ENCODE measurements at places on chromosomes 7 and 10.

DNA sequence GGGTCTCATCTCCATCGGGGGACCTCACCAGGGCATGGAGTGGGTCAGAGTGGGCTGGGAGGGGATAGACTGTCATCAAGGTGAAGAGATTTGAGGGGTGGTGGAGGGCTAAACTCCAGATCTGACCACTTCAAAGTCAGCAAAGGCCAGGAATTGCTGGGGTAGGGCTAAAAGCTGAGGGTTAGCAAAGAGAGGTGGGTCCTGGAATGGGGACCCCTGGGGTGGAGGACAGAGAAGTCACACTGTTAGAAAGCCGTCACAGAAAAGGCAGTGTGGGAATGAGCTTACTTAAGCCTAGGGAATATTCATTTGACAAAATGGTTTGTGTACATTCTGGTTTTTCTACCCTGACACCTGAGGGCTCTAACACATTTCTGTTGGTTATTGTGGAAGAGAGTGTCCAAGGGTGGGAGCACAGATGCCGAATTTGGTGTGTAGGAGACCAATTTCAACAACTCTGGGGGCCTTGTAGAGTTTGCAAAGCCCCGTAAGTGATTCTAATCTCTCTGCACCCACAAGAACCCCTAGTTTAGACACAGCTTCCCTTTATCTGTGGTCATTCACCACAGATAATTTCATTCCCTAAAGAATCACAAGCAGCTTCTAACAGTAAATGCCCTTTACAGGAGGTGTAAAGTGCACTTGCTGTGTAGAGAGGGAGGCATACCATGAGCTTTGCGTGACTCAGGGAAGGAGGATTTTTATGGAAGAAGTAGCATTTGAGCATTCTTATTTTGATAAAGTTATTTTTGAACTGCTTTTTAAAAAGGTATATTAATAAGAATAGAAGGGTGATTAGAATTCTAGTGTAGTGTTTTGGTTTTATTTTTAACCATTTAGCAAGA, 6.4 kb downstream of the FBH1 start:
- DNase-seq, result no peak

DNA sequence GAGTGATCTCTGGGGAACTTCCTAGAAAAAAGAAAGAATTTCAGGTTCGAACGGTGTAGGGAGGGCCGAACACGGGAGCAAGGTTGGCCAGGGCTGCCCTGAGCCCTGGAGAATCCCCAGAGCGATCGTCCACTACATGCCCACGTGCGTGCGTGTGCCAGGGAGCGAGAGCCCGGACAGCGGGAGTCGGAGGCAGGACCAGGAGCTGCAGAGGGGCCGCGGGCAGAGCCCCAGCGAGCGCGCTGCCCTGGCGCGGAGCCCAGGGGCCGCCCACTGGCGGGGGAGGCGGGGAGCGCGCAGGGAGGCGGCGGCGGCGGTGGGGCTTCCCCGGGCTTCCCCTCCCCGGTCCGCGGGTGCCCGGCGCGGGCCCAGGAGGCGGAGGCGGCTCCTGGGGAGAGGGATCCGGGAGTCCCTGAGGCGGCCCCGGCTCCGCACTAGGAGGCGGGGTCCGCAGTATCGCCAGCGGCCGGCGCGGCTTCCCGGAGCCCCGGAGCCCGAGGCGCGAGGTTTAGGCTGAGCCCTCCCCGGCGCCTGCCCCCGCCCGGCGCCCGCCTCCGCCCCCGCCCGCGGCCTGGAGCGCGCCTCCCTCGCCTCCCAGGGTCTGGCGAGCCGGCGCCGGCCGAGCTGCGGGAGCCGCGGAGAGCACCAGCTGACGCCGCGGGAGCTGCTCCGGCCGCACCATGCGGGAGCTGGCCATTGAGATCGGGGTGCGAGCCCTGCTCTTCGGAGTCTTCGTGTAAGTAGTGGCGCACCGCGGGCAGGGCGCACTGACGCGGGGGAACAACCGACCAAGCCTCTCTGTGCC, at the start of gene PLPP4:
TSS of gene PLPP4 (plus strand) at position 602 of the 805 bp plus-strand sequence. CDS start at position 681, 79 bp downstream.
- no peak for DNase-seq

DNA sequence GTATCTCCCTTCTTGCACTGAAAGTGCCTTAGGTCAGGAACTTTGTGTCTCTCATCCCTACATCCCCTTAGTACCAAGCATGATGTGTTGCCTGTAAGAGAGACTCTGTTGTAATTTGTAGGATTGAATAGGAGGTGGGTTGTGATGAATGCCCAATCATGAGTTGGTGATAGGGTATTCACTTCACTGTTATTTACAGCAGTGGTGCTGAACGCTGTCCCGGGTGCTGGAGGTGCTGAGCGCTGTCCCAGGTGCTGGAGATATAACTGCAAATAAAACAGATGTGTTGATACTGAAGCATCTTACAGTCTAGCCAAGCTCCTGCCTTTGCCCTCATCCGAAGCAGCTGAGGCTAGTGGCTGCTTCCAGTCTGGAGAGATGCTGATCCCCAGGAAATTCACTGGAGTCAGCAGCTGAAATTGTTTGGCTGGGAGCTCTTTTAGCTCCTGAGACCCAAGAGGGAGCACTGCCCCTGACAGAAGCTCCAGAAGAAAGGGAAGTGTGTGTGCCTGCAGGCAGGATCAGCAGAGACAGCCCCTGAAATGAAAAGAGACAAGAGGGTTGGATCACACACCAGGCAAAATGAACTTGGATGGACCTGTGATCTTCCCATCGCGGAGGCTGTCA, 183.4 kb downstream of the SORCS3 start:
- peak; percentile 70 for DNase-seq

DNA sequence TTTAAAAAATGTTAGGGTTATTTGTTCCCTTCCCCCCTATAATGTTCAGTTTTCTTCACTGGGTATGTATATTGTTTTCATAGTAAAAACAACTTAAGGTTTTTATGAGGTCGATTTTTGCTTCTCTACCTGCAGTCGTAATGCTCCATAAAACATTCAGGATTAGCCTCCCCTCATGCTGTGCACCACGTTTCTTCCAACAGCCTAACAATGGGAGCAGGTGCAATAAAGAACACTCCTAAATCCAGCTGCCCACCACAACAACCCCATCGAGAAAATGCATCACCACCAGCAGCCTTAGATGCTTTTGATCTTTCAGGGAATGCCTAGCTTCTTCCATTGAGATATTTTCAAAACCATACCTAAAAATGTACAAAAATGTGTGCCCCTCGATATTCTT, 111.1 kb downstream of the ADAM12 start:
- no peak for DNase-seq

- DNase-seq, result no peak
Measured at GRCh38 chr7:81769891-81770727, at the start of gene HGF. Gene HGF (minus strand): TSS chr7:81770047. CDS start chr7:81769971, 76 bp downstream.

DNA sequence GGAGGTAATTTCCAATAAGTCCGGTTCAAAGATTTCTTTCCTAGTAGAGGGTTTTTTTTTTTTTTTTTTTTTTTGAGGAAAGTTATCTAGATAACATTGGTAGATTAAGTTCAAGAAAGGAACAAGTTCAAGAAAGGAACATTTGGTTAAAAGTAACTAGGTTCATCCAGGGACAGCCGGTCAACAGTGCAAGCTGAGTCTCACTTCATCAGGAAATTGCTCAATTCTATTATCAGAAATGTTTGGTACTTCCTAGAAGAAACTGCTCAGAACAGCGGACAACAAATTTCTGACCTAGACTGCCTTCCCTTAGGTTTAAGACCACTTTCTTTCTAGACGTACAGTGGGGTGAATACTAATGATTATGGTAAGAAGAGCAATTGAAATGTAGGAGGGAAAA, 3.7 kb upstream of the IL2RA start:
- DNase-seq, result no peak

DNA sequence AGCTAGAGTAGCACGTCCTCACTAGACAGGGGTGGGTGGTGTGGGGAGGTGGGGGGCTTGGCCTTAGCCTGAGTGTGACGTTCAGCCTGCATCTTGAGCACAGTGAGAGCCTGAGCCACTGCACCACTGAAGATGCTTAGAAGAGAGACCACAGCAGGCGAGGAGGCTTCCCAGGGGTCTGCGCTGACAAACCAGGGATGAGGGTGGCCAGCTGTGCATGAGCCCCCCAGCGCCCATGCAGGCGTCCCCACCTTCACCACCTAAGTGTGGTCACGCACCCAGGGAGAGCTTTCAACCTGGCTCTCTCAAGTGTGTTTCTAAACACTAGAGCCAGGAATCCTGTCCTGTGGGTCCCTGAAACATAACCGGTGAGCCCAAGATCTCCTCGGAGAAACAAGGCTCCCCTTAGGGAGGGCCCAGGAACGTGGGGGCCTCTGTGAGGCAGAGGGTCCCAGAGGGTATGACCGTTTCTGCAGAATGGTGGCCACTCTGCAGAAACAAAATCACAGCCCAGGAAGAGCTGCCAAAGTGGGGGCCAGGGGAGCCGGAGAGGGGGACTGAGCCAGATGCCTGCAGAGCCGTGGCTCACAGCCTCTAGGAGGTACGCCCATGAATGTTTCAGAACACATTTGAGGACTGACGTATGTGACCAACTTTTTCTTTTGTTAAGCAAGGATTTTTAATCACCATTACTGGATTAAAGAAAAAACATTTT, 85.2 kb upstream of the INSIG1 start:
- no peak for DNase-seq

DNA sequence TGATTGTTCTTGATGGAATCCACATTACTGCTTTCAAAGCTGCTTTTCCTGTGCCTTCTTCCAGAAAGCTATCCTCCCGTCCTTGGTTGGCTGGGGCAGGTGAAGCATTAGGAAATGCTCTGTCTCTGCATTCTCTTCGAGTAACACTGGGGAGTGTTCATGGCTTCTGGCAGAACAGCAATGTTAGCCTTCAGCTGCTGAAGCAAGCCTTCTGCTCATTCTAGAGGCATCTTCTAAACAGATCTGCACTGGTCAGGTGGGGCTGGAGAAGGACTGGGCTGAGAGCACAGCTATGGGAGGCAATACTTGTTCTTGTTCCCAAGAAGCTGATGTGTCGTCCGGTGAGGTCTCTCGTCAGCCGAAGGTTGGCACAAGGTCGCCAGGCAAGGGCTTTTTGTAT, 80.6 kb downstream of the MGMT start:
- no peak for DNase-seq

GRCh38 chr10:69957241-69957885, 95.3 kb upstream of the MACROH2A2 start:
- no peak for DNase-seq

DNA sequence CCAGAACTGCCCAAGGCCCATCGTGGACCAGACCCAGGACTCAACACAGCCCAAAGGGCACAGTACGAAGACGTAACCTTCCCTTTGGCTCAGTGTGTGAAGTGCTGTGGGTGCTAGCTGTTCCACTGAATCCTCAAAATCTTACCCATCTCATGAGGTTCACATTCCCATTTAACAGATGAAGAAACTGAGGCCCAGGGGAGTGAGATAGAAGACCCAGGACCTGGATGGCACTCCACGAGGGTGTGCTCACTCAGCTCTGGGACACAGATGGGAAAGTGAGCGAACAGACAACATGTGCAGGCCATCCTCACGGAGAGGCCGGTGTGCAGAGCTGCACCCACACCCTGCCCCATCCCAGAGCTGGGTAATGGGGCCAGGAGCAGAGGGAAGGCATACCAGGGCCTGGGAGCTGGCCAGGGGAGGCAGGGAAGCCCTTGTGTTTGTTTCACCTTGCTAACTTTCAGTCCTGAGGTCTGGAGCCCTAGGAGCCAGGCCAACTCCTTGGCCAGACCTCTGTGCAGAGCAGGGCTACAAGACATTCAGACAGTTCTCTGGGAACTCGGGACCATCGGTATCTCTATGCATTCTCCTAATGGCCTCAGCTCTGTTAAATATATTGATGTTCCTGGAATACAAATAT, 100.3 kb upstream of the ZMIZ1 start:
- no peak for DNase-seq

DNA sequence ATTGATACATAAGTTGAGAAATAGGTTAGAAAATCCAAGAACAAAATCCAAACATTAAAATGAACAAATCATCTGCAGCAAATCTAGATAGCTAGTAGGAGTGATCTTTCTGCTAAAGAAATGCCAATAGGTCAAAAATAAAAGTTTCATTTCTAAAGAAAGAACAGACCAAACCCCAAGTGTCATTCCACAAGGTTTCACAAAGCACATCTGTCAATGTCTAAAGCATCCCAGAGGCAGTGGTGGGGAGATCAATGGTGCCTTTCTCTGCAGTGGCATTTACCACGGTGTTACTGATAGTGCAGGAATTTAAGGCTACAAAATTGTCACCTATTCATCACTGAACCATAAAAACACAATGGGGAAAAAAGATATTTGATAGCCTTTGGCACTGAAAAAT, 147.9 kb downstream of the PARD3 start:
- no peak for DNase-seq

Measured in DND-41 (cell line).